ENCODE measurements at places on chromosomes 13 and 19.

- DNase-seq = no peak
Measured at GRCh38 chr19:35144600-35145436, 1.8 kb downstream of the FXYD7 start.

DNA sequence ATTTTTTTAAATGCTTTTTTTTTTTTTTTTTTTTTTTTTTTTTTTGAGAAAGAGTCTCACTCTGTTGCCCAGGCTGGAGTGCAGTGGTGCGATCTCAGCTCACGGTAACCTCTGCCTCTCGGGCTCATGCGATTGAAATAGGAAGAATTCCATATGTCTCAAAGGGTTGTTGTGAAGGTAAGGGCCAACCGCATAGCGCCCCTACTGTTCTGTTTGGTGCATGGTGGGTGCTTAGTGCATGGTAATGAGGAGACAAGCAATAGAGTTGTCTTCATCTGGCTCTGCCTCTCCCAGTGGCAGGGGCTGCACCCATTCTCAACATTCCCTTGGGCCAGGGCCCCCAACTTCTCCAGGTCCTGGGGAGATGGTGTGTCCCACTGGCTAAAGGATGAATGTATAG, 68.7 kb downstream of the RASL11A start:
- peak; percentile 63 for DNase-seq

GRCh38 chr13:98171900-98172589, 5.0 kb downstream of the RNF113B start:
- peak; percentile 82 for DNase-seq

- DNase-seq = peak; percentile 29
Measured at GRCh38 chr13:46963904-46964303, 67.1 kb upstream of the HTR2A start.

- DNase-seq = peak; percentile 46
Measured at GRCh38 chr19:10006335-10006708, 4.0 kb downstream of the COL5A3 start.

DNA sequence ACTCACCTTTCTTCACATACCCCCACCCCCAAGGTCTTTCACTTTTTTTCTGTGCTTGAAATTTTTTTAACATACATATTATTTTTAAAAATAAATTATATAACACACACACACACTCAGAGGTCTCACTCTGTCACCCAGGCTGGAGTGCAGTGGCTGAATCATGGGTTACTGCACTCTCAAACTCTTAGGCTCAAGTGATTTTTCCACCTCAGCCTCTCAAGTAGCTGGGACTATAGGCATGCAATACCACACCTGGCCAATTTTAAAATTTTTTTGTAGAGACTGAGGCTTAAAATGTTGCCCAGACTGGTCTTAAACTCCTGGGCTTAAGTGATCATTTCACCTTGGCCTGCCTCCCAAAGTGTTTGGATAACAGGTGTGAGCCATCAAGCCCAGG, 32.9 kb upstream of the ZNF429 start:
- DNase-seq = no peak

- DNase-seq = no peak
Measured at GRCh38 chr13:28658539-28658795, 463 bp upstream of the POMP start.

DNA sequence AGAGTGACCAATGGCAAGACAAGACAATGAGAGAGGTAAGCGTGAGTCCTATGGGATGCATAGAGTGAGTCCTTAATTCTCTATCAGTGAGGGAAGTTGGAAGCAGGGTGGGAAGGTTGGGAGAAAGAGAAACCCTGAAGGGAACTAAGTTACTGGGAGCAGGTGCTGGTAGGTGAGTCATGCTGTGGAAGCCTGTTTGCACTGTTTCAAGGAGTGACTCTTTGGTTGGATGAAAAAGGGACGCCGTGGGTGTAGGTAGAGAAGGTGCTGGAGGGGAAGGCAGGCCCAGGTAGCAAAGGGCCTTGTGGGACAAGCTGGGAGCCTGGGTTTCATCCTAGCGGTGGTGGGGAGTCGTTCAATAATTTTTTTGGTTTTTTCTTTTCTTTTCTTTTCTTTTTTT, 21.9 kb downstream of the IGFL1 start:
- no peak for DNase-seq

- DNase-seq = no peak
Measured at GRCh38 chr19:54574051-54574450, 461 bp downstream of the LILRA2 start.

DNA sequence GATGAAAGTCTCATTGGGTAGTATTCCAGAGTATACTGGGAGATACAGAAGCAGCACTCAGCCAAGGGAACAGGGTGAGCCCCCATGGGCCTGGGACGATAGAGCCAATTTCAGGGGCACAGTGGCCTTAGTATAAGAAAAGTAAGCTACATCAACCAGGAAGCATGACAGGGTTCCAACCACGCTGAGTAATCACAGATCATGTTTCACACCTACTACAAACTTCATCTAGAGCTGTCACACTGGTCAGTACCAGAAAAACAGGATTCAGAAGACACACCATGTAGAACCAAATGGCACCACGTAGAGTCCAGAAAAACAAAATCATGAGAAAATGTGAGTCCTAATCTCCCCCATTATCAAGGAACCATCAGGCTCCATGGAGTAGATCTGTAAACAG, 1292.4 kb upstream of the MIR17HG start:
- DNase-seq = no peak

DNA sequence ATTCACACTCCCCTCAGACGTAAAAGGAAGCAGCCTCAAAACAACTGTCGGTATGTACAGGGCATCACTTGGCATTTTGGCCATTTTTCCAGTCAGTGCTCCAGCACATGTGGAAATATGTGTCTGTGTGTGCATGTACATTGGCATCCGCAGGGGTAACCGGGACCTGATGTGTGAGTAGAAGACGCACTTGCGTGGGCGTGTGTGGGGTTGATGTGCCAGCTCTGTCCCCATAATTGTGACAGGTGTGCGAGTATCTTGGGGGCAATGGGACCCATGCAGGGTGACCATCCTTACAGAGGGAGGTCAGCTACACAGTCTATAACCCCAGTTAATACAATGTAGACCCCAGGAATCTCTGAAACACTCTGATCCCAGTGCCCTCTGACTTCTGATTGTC, 7.3 kb upstream of the ZNF331 start:
- no peak for DNase-seq

- no peak for DNase-seq
Measured at GRCh38 chr13:64579331-64579730, 2650.8 kb downstream of the PCDH9 start.

DNA sequence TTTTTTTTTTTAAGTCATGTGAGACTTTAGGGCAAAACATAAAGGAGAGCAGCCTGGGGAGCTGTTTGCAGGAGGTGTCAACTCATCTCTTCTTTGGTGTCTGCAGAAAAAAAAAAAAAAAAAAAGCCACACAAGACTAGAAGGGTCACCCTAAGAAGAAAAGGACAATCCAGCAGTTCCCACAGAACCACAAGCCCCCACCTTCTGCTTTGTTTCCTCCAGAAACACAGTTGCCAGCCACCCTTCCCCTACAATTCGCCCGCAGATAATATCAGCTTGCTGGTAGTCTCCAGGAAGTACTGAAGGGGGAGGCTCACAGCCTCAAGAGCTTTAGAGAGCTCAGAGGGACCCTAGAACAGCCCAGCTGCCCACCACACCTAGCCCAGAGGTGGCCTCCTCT, 22.3 kb upstream of the ZBTB7A start:
- DNase-seq = no peak

GRCh38 chr19:46239193-46240024, 9.9 kb downstream of the IGFL1 start:
- DNase-seq = no peak

DNA sequence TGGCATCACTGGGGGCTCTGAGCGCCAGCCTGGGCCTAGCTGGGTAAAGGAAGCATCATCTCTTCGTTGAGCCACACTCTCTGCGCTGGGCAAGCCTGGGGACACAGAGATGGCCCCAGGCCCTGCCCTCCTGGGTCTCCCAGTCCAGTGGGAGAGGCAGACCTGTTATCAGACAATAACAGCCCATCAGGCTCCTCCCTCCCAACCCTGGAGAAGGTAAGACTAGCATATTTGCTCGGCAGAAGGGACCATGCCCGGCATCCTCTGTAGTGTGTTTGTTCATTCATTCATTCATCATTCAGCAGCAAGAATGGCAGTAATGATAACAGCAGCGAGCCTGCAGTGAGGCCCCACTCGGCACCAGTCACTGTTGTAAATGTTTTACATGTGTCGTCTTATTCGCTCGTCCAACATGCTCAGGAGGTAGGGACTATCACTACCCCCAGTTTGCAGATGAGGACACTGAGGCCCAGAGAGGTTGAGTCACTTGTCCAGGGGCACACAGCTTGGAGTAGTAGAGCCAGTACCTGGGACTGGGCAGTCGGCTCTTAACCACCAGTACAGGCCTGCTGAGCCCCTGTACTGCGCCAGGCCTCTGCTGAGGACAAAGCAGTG, 33.2 kb downstream of the PAK4 start:
- no peak for DNase-seq

DNA sequence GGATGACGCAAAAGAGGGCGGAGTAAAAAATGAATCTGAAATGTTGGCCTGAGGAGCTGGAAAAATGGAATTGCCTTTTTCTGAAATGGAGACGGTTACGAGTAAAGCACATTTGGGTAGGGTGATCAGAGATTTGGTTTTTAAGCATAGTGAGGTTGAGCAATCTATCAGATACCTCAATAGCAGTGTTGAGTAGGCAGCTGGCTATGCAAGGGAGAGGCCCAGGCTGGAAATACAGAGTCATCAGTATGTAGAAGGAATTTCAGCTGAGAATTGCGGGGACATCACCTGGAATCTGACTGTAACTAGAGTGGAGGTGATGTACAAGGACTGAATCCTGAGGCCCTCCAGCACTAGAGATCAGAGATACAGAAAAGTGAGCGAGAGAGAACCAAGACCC, 224.8 kb downstream of the LMO7 start:
- no peak for DNase-seq

- DNase-seq = no peak
Measured at GRCh38 chr13:97273341-97273831, 51.3 kb downstream of the MBNL2 start.

DNA sequence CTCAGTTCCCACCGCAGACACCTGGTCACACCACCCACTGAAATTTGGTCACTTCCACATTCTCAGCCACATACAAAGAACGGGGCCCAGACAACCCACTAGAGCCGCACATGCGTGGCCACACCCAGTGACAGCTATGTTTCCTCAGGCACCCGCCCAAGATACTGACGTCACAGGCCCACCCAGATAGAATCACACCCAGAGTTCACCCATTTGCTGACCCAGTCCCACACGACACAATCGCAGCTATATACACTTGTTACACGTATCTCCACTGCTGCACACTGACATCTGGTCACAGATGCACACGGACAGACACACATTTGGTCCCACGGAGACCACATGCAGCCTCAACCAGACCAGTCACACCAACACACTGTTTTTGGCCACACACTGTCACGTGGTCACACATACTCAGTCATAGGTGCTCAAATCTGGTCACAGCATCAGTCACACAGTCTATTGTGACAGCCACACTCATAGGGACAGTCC, 2.9 kb downstream of the NUMBL start:
- DNase-seq = peak; percentile 92

- no peak for DNase-seq
Measured at GRCh38 chr13:99297331-99297730, 9.9 kb downstream of the GPR183 start.

GRCh38 chr19:35085947-35086346, 29.7 kb upstream of the FXYD3 start:
- DNase-seq = no peak

- DNase-seq = no peak
Measured at GRCh38 chr19:50928831-50929230, 17.6 kb upstream of the KLK4 start.

- no peak for DNase-seq
Measured at GRCh38 chr13:110228936-110229904, 77.7 kb downstream of the COL4A1 start.

GRCh38 chr13:81275666-81276258, 934.8 kb upstream of the SPRY2 start:
- no peak for DNase-seq

GRCh38 chr19:12884926-12885748, 1.9 kb downstream of the KLF1 start:
- no peak for DNase-seq

DNA sequence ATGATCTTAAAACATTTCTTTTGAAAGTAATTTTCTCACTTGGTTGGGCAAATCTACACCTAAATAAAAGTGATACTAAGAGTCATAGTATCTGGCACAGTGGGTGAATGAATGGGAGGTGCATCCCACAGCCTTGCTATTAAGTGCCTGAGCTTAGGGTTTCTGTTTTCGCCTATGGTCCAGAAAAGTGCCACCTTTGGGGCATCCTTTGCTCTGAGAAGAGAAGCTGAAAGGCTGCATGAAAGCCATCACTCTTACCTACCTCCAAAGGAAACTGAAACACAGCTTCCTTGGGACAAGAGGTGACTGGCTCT, 55.6 kb upstream of the AKAP11 start:
- DNase-seq = no peak

DNA sequence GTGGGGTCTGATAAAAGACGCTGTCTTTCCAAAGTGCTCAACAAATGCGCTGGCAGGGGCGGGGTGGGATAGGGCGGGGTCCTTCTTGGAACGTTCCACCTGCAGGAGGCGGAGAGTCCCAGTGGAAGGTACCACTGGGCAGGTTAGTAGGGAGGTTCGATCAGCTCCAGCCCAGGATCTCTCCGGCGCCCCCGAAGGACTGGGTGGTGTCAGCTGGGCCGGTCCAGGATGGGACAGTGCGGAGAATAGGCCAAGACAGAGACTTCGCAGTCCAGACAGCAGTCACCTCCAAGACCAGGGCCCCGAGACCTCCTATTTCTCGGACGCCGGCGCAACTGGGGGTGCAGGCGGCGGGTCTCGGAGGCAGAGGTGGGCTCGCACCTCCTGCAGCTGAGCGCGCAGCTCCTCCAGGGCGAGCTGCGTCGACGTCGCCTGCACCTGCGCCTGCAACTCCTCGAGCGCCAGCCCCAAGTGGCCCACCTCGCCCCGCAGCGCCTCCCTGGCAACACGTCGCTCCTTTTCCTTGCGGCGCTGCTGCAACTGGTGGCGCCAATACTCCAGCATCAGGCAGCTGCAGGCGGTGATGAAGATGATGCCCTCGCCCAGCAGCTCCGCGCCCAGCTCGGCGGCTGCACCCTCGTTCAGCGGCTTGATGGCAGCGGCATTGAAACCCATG, 21.6 kb downstream of the VASP start:
- DNase-seq = no peak

GRCh38 chr19:38656171-38656981, 8.9 kb downstream of the ACTN4 start:
- no peak for DNase-seq
